NCI-H82 (cell line): ENCODE measurements at places on chromosomes 7 and 10.
A peak's percentile ranks its signal among the peaks of the same experiment; 100 is the strongest.

DNA sequence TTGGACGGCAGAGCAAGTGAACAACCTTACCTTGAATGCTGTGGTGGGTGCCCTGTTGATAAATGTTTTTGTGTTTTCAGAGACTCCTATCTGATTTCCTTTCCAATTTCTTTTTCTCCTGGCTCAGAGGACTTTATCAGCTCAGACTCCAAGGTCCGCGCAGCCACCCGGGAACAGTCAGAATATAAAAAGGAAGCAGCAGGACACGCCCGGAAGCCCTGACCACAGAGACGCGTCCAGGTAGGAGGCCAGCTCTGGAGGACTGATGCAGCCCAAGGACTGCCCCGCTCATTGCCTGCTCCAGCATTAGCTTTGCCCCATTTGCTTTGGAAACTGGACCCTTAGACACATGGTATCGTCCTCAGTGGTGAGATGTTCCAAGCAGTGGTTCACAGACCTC lies 61.3 kb downstream of the TACC2 start:
- no peak for DNase-seq

DNA sequence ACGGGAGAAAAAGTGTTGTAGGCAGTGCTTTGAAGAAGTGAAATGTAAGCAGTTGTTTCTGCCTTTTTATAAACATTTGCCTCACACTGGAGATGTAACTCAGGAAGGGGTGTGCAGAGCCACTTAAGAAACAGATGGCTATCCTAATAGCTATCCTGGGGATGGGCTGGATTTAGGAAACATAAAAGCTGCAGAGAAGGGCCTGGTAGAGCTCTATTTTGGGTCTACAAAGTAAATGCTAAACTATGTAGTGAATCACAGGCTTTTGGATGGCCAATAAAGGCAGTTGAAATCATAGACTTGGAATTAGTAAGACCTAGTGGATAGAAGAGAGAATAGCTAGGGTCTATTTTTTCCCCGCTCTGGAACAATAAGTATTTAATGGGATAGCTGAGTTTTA lies 79.9 kb upstream of the AGR3 start:
- peak; percentile 37 for DNase-seq

DNA sequence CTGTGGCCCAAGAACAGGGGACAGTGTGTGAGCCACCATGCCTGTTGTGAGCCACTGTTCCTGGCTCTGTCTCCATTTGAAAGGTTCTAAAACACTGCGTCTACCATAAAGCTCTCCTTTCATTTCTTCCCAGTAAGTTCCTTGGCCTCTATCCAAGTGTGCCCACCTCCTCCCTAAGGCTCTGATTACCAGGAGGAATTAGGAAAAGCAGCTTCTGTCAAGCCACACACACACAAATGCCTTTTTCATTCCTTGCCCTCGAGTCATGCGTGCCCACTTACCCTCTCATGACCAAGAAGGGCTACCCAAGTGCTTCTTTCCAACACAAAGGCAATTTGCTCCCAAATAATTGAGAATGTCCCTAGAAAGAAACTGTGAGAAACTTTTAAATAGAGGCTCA lies 70.8 kb upstream of the PARD3 start:
- peak; percentile 54 for DNase-seq

- DNase-seq: no peak
Measured at GRCh38 chr7:155104913-155105312, 34.8 kb downstream of the HTR5A start.

DNA sequence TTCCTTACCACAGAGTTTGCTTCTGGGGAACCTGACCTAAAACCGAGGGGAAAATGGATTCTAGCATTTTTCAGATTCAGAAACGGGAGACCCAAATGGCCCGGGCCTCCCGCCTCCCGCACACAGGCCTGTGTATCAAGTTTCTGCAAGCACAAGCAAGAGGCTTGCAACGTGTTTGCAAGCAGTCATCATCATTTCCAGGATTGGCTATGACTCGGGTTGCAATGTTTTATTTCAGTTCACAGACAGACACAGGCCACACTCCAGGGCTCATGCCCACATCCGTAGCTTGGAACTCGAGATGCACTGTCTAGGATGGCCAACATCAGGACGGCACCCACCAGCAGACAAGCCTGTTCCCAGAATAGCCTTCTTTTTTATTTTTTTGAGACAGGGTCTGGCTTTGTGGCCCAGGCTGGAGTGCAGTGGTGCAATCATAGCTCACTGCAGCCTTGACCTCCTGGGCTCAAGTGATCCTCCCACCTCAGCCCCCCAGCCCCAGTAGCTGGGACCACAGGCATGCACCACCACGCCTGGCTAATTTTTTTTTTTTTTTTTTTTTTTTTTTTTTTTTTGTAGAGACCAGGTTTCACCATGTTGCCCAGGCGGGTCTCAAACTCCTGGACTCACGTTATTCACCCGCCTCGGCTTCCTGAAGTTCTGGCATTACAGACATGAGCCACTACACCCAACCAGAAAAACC lies 68.1 kb upstream of the FOXK1 start:
- no peak for DNase-seq

DNA sequence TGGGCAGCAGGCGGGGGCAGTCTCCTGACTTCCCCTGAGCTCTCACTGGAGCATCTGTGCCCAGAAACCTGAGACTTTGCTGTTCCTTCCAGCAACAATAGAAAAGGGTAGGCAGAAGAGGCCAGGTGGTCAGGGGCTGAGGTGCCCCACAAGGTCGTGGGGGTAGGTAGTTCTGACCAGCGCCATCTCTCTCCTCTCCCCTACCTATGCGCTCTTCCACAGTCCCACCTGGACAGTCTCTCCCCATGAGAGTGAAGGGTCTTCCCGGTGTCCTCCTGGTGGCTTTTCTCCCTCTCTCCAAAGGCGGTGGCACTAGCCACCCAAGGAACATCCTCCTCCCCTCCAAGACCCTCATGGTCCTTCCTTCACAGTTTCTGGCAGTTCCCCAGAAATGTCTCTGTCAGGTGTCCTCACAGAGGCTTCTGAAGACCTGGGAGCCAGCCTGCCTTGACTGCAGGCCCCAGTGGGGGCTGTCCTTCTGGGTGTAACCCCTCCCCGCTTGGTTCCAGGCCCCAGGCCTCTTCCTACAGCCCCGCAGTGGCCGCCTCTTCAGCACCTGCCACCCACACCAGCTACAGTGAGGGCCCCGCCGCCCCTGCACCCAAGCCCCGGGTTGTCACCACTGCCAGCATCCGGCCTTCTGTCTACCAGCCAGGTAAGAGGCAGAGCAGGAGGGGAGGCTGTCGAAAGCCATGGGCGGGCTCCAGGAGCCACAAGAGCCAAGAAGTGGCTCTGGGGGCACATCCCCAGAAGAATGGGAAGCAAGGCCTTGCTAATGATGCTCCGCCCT lies 41.3 kb downstream of the LDB3 start:
- DNase-seq: no peak

- no peak for DNase-seq
Measured at GRCh38 chr10:11894381-11895107, 71.4 kb downstream of the PROSER2 start.

DNA sequence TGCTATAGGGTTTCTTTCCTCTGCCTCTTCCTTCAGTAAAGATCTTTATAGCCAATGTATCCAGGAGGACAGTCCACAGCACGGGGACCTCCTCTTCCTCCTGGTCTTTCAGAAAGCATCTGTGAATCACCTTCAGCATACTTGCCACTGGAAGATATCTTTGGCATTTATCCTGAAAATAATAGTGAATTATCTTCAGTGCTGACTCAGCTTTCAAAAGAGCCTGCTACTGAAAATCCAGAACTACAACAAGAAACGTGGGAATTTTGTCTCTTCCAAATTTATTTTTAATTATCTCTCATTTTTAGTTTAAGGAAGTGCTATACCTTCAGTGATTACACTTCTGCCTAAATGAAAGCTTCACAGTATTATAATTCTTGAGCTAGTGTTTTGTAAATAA lies 7.6 kb upstream of the UNC5B start:
- DNase-seq: no peak
